K562 (cell line): ENCODE measurements at places on chromosomes 6 and 20.

DNA sequence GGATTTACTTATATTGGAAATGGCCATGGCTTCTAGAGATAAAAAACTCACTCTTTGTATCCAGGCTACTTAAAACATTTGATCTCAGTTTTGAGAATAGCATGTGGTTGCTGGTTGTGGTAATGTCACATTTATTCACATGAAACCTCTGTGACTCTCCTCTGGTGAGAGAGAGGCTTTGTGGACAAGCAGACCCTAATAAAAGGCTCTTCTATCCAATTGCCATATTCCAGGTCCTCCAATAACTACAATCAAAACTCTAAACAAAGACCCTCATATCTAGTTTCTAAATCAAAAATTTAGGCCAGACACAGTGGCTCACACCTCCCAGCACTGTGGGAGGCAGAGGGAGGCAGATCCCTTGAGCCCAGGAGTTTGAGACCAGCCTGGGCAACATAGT lies 176.3 kb upstream of the LAMP5 start:
- no peak for DNase-seq

DNA sequence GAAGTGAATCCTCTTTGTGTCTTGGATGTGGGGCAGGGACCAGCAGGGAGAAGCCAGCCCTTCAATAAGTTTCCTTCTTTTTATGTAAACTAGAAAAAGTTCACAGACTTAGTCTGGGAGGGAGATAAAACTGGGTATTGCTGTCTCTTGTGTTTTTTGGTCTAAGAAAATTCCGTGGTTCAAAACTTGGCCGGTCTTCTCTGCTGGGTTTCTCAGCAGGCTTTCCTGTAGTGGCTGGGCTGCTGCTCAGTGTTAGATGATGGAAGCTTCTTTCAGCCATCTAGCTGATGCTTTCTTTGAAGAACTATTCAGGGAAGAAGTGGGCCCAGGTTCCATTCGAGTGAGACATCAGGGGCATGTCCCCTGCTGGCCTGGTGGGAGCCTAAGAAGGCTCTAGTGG lies 70.7 kb upstream of the SCP2D1 start:
- no peak for DNase-seq

GRCh38 chr20:40029589-40029988 lies 659.4 kb downstream of the MAFB start:
- DNase-seq: no peak

DNA sequence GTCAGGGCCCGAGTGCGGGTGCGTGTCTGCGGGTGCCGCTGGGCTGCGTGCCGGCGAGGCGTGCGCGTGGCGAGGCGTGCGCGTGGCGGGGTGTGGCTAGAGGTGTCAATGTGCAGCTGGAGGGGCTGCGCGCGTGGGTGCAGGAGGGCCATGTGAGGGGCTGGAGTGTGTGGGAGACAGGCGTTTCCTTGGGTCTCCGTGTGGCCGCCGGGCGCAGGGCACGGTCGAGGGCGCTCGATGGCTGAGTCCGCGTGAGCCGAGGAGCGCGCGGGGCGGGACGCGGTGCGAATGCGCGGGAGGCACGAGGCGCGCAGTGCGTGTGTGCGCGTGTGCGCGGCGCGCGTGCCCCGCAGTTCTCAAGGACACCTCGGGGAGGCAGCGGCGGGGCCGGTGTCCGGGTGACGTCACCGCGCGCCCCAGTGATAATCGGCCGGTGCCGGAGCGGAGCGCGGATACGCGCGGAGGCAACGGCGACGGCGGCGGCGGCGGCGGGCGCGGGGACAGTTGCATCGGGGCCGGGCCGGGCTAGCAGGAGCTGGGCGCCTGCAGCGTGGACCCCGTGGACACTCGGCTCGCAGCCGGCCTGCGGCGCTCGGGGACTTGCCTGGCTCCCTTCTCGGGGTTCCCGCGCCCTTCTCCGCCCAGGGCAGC lies 38.7 kb downstream of the YTHDF1 start:
- no peak for DNase-seq

- DNase-seq: peak; percentile 77
Measured at GRCh38 chr20:58389324-58389967, 417 bp downstream of the VAPB start.

DNA sequence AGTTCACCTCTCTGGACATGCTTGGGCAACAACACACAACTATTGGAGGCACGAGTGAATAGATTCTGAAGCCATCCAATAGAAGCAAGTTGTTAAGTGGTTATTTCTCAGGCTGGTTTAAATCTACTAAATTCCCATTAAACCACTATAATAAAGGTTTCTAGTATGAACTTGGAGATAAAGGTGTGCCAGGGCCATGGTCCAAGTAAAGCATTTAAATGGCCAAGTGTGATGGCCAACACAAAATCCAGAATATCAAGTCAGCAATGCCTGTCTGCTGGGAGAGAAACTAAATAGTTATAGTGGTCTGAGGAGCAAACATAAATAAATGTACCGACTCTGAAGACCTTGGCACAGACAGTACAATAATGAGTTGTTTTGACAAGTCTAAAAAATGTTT lies 294.3 kb upstream of the STXBP5 start:
- no peak for DNase-seq

GRCh38 chr6:85092226-85092625 lies 327.8 kb upstream of the TBX18 start:
- DNase-seq: no peak

DNA sequence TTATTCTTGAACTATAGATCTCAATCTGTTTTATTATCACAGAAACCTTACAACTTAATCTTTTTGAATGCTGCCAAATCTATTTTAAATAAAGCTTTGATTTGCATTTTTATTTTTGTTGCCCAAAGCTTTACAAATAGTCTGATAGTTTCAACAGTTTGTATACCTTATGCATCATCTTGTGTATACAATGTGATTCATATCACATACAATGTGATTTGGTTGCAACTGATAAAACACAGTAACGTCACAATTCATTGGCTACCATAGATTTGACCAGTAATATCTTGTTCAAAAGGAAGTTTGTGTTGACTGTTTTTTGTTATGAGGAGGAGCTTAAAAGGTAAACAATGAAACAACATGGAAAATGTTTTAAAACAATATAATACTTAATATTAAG lies 110.9 kb downstream of the EYA4 start:
- DNase-seq: no peak

GRCh38 chr6:34973547-34974248 lies 84.6 kb downstream of the ANKS1A start:
- DNase-seq: peak; percentile 22

GRCh38 chr6:115712291-115712961 lies 348.3 kb downstream of the FRK start:
- no peak for DNase-seq

DNA sequence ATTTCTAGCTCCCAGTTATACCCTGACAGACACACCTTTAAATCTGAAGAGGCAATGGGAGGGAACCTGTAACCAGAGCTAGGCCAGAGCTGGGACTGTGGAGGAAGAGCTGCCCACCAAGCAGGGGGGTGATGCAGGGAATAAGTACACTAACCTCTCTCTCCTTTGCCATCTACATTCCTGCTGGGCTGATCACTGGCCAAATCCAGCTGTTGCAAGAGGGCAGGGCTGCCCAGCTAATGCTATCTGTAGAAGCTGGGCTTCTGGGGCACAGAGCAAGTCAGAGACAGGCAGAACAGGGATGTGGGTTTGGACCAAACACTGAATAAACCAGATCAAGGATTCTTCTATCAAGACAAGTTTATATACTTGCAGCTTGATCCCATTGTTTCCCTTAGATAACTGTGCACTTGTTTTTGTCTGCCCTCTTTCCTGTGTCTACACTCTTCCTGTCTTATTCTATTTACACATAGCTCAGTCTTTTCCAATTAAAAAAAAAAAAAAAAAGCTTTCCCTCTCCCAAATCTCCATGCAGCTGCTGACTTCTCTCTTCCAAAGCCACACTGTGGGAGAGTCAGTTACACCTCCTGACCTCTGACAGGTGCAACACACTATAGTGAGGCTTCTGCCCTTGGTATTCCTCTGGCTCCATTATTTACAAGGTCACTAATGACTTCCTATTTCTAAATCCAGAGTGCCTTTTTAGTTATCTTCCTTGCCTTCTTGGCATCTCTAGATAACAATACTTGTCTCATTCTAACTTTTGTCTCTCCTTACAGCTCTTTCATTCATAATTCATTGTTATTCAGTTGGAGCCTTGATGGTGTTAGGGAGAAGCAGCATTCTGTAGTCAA lies 43.7 kb downstream of the TRIM38 start:
- no peak for DNase-seq

DNA sequence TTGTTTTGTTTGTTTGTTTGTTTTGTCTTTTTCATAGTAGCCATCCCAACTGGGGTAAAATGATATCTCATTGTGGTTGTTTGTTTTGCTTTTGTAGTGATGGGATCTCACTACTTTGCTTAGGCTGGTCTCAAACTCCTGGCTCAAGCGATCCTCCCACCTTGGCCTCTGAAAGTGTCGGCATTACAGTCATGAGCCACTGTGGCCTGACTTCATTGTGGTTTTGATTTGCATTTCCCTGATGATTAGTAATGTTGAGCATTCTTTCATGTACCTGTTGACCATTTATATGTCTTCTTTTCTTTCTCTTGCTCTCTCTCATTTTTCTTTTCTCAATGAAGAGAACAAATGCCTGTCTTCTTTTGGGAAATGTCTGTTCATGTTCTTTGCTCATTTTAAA lies 30.8 kb upstream of the HLA-DOA start:
- DNase-seq: no peak

DNA sequence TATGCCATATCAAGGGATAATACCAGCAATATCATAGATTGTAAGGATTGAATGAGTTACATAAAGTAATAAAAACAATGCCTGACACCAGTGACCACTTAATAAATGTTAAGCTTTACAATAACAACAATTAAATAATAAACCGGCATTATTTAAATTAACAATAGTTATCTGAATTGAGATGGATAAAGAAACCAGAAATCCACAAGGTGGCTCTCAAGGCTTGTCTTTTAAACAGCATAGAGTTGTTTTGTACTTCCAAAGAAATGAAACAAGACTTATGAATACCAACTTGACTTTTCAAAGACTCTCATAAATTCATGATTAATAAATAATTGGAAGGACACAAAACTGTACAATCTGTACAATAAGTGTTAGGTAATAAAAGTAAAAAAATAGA lies 203.1 kb downstream of the ASCC3 start:
- DNase-seq: no peak

GRCh38 chr6:154508573-154509375 lies 1.7 kb downstream of the CNKSR3 start:
- DNase-seq: peak; percentile 44

DNA sequence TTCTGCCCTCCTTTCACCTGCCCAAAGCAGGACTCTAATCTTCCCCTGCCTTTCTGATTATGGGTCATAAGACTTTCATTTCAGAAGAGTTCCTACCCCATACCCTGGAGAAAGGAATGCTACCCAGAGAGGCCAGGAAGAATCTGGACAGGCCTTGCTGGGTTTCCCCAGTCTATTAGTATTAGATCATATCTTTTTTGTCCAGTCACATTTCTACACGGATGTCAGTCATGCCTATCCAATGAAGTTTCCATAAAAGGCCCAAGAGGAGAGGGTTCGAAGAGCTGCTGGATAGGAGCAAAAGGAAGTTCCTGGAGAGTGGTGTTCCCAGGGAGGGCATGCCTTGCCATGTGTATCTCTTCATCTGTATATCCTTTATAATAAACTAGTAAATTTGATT lies 3.2 kb downstream of the POLH start:
- DNase-seq: no peak

GRCh38 chr20:61257611-61258010 lies 5.5 kb downstream of the CDH4 start:
- DNase-seq: no peak

DNA sequence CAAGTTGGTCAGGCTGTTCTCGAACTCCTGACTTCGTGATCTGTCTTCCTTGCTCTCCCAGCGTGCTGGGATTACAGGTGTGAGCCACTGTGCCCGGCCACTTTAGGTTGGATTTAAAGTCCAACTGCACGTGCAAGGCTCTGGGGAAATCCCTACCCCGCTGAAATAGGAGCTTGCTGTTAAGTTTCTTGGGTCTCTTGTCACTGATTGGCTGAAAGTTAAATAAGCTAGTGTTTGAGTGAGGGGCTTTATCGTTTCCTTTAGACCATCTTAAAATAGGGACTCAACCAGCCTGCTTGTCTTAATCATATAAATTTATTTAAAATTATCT lies 11.1 kb upstream of the SERINC1 start:
- DNase-seq: peak; percentile 33

GRCh38 chr20:63622096-63622495 lies 4.8 kb downstream of the GMEB2 start:
- no peak for DNase-seq

GRCh38 chr6:98824162-98824901 lies 10.0 kb upstream of the POU3F2 start:
- no peak for DNase-seq

DNA sequence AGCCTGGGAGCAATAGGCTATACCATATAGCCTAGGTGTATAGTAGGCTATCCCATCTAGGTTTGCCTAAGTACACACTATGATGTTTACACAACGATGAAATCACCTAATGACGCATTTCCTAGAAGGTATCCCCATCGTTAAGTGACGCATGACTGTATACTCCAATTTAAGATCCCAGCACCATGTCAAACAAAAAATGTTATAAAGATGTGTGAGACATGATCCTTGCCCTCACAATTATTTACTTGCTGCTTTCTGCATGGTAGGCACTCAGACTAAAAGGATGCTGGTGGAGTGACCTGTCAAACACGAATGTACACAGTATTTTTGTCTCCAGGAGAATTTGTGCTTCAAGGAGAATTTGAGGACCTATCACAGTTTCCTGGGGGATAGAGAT lies 32.3 kb downstream of the SNAP25 start:
- no peak for DNase-seq

GRCh38 chr6:50936277-50936681 lies 117.6 kb downstream of the TFAP2B start:
- DNase-seq: no peak

- DNase-seq: no peak
Measured at GRCh38 chr6:86969573-86969972, 32.2 kb downstream of the HTR1E start.

DNA sequence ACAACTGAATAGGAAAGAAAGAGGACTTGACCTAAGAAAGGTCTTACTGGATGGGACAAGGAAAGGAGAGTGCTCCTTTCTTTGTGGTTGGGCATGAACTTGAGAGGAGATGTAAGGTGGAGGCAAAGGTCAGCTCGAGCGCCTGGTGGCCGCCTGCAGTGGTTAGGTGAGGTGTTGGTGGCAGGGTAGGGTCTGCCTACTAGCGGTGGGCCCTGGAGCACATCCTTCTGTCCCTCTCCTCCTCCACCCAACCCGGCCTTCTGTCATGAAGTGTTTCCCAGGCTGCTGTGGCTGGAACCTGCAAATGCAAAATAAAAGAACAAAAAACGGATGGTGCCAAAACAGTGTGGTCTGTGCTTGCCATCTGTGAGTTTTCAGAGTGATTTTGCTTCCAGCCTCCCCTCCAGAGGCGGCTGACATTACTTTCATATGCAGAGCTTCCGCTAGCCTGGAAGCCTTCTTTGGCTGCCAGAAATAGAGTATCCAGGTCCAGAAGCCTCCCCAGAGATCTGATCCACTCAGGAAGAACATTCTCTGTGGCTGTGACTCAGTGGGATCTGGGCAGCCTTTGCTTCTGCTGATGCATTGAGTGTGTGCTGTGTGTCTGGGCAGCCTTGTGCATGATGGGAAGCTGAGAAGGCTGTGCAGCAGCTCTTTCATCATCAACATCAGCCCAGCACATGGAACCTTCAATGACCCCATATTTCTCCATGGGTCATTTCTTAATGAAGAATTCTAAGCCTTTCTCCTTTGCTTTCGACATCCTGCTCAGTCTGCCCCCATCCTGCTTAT lies 79.8 kb upstream of the FAM184A start:
- DNase-seq: no peak
